Tibial nerve (tissue), 4 donors: ENCODE measurements at places on chromosomes 6 and 20. TPM values are rescaled to one million over a fixed set of nuclear protein-coding genes. Genes with fewer than 3 reads are reported as not detected.

Gene PROKR2
- not detected for total RNA-seq

Gene DAAM2
- total RNA-seq: 95.1 TPM

Gene PRDM13
- total RNA-seq: not detected

Gene ZC3H12D
- total RNA-seq: 3.1 TPM

Gene HNF4A
- total RNA-seq: not detected

Gene C6orf163
- 2.2 TPM for total RNA-seq

Gene TPX2
- 0.21 TPM for total RNA-seq

Gene CTAGE9
- total RNA-seq: not detected

Gene BEND3
- total RNA-seq: 2.1 TPM

Gene AGER
- total RNA-seq: 4.1 TPM

Gene LAMA4
- 229 TPM for total RNA-seq

Gene PDYN
- total RNA-seq: not detected

Gene RNF39
- 0.42 TPM for total RNA-seq

Gene AIF1
- 66.3 TPM for total RNA-seq

Gene ERGIC3
- total RNA-seq: 136 TPM

Gene SSR1
- 54.3 TPM for total RNA-seq

Gene ZSCAN23
- 2.9 TPM for total RNA-seq

Gene CCN5
- 400 TPM for total RNA-seq

Gene DEF6
- 21.9 TPM for total RNA-seq

Gene BCKDHB
- 13.5 TPM for total RNA-seq

Gene ENPP3
- total RNA-seq: 5.3 TPM

Gene PTGIS
- total RNA-seq: 33.7 TPM

Gene ZNF391
- total RNA-seq: 3.3 TPM

Gene RAET1E
- total RNA-seq: 0.30 TPM

Gene RAB32
- 25.7 TPM for total RNA-seq

Gene SSTR4
- total RNA-seq: not detected
